ENCODE measurements at places on chromosomes 3 and 15. TPM values are rescaled to one million over a fixed set of nuclear protein-coding genes. Genes with fewer than 3 reads are reported as not detected.

The OR5H15 gene
- polyA plus RNA-seq = not detected

The CXCR6 gene
- 0.22 TPM for polyA plus RNA-seq

The MITF gene
- polyA plus RNA-seq = 49.2 TPM

The BMF gene
- polyA plus RNA-seq = 42.4 TPM

The RPUSD3 gene
- 38.6 TPM for polyA plus RNA-seq

The APBA2 gene
- polyA plus RNA-seq = 11.4 TPM

The PTX3 gene
- 5.2 TPM for polyA plus RNA-seq

The EPHB3 gene
- 29.0 TPM for polyA plus RNA-seq

The SLC2A2 gene
- polyA plus RNA-seq = 15.3 TPM

DNA sequence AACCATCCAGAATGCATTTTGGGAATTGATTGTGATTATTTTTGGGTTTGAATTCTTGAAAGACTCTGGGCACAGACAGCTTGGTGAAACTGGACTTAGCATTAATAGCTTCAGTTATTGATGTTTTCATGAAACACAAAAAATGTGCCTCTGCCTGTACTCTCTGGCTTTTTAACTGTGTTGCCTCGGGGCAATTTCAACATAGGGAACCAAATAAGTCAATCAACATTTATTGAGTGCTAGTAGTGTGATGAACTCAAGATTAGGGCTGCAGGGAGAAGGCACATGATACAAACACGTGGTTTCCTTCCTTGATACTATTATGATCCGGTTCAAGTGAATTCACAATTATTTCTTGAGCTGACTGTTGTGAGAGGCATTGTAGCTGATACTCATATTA lies 50.8 kb downstream of the UNC13C start:
- no peak for DNase-seq

GRCh38 chr3:31043184-31043819 lies 148.8 kb upstream of the GADL1 start:
- no peak for DNase-seq

DNA sequence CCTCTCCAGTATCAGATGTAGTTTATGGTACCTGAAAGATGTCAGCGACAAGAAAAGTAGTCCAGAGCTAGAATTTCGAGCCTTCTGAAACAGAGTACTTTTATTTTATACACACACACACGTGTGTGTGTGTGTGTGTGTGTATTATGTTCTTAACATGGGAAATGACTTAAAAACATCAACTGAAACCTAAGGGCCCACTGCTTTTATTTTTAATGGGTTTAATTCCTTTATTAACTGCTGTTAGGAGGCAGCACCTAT lies 1.9 kb downstream of the TCF12 start:
- DNase-seq = no peak

- no peak for DNase-seq
Observed at GRCh38 chr3:185797993-185798830, 26.6 kb downstream of the IGF2BP2 start.

DNA sequence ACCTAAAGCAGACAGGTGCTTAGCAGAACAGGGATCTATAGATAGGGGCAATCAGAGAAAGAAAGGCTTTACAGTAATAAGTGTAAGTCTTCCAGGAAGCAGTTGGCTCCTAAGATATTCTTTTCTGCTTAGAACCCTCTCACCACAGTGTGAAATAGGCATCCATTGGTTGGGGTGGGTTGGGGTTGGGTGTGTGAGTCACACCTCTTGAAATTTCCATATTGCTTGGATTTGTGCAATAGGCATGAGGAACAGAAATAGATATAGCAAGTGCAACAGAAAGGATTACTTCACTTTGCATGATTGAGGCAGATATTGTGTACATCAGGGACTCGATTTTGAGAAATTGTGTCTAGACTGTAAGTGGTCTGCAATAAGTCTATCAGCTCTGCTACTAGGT lies 200.1 kb upstream of the GAP43 start:
- no peak for DNase-seq

- DNase-seq = no peak
Observed at GRCh38 chr15:41511331-41511898, 2.2 kb downstream of the LTK start.

DNA sequence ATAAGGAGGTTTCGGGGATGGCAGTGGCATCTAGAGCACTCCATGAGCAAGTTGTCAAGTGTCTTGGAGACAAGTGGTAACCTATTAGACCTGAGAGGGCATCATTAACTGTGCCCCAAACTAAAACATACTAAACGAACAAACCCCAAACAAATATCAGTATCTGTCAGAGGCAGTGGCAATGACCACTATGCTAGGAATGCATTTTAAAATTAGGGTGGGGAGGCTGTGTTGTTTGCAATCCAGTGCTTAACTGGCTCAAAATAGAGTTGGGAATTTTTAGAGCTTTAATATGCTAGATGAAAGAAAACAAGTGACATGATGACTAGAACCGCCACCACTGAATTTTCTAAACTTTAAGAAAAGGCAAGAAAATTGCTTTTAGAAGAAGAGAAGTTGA lies 51.8 kb upstream of the TPRG1 start:
- no peak for DNase-seq

DNA sequence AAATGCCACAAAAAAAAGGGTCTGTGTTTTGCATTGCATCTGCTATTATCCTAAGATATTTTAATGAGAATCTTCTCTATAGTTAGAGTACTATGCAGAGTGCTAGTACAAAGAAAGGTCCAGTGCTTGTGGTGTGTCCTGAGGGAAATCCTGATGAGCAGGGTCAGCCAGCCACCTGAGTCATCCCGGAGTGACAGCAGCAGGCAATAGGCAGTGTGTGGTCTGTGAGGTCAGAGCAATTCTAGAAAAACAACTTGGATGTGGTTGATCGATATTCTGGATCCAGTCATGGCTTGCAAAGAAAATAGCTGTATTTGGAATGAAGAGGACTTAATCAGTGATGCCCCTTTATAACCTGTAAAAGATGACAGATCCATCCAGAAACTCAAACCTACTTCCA lies 119.2 kb downstream of the CTNNB1 start:
- DNase-seq = no peak

- DNase-seq = no peak
Observed at GRCh38 chr15:36294359-36294758, 285.1 kb upstream of the CDIN1 start.

GRCh38 chr3:118348169-118348557 lies 686.5 kb downstream of the IGSF11 start:
- no peak for DNase-seq

DNA sequence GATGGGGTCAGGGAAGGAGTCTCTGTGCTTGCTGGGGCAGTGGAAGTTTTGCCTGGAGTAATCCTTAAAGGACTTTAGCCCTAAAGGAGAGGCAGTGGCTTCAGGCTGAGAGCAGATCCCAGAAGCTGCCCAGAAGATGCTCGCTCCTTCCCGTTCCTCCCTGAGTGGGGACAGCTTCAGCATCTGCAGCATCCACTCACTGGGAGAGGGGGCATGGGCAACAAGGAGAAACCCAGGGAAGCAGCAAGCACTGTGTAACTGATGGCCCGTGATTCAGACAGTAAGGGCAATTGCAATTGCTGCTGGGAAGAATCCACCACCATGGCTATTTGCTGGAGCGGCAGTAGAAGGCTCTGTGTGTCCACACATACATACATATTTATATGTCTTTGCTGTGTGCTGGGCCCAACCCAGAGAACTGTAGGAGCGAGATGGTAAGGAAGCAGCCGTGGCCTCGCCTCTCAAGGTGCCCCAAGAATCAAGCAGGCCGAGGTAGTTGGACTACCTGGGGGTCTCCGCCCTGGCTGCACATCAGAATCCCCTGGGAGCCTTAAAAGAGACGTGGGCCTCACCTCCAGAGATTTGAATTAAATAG lies 5.8 kb upstream of the PAQR5 start:
- DNase-seq = no peak

- DNase-seq = no peak
Observed at GRCh38 chr3:161647936-161648470, 151.4 kb downstream of the OTOL1 start.

DNA sequence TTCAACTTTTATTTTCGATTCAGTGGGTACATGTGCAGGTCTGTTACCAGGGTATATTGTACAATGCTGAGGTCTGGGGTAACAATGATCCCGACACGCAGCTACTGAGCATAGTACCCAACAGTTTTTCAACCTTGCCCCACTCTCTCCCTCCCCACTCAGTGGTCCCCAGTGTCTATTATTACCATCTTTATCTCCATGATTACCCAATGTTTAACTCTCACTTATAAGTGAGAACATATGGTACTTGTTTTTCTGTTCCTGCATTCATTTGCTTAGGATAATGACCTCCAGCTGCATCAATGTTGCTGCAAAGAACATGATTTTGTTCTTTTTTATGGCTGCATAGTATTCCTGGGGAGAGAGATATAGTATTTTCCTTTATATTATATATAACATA lies 75.7 kb upstream of the EPHB3 start:
- DNase-seq = no peak

- no peak for DNase-seq
Observed at GRCh38 chr3:131962982-131963381, 71.8 kb downstream of the CPNE4 start.

GRCh38 chr3:125594581-125595011 lies 701 bp downstream of the OSBPL11 start:
- DNase-seq = no peak

DNA sequence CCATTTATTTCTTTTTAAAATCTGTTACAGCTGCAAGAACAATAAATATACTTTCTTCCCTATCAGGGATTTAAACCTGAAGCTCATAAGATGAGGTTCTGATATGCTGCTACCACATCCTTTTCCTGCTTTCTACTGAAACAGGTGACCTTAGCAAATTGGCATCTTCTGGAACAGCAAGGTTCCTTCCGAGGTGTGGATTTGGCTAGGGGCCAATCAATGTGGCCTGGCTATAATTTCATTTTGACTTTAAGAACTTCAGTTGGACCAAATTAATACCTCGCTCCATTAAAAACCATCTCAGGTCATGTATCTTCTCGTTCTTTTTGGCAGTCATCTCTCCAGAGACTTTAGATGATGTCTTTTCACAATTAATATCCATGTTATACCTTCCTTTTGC lies 53.4 kb upstream of the C3orf80 start:
- DNase-seq = no peak

- no peak for DNase-seq
Observed at GRCh38 chr3:52896613-52897012, 735 bp downstream of the STIMATE start.

GRCh38 chr3:181711325-181712135 lies at the start of gene SOX2:
TSS of gene SOX2 (plus strand) at chr3:181711925. CDS start at chr3:181712361, 436 bp downstream.
- DNase-seq = no peak

All from right renal pelvis (tissue), 4 donors.